ENCODE measurements at places on chromosomes 13 and 19.
A peak's percentile ranks its signal among the peaks of the same experiment; 100 is the strongest.

- DNase-seq, result no peak
Observed at GRCh38 chr19:29617366-29618266, 11.5 kb downstream of the POP4 start.

GRCh38 chr13:99323488-99323887 is 16.3 kb upstream of the GPR183 start:
- no peak for DNase-seq

DNA sequence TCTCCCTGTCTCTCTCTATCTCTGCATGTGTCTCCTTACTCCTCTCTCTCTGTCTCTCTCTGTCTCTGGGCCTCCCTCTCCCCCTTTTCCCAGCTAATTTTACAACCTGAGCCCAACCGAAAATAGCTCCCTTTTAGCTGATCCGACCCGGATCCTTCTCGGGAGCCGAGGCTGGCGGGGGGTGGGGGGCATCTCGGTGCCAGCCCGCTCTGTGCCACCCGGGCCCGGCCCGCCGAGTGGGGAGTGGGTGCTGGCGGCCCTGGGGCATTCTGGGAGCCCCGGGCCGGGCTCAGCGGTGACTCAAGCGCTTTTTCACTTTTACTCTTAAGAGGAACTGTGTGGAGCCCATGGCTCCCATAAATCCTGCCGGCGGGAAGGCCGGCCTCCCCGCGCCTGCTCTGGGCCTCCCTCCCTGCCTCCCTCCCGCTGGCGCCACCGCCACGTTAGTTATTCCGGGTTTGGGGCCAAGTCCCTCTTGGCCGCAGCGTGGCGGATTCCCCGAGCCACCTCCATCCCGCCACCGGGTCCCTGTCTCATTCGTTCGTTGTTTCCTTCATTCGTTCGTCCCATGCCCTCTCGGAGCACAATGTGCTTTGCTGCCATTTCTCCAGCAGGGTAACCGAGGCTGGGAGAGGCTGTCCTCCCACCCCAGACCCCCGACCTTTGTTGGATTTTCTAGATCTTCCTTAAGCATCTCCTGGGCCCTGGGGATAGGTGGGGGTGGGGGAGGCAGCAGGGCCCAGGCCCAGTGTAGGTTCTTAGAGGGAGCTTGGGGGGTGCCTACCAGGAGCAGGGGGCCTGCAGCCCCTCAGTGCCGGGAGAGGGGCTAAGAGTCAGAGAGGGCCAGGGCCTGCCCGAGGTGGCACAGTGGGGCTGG is 3.2 kb downstream of the NFIC start:
- DNase-seq, result no peak

- no peak for DNase-seq
Observed at GRCh38 chr19:24040621-24041020, 46.4 kb upstream of the ZNF254 start.

DNA sequence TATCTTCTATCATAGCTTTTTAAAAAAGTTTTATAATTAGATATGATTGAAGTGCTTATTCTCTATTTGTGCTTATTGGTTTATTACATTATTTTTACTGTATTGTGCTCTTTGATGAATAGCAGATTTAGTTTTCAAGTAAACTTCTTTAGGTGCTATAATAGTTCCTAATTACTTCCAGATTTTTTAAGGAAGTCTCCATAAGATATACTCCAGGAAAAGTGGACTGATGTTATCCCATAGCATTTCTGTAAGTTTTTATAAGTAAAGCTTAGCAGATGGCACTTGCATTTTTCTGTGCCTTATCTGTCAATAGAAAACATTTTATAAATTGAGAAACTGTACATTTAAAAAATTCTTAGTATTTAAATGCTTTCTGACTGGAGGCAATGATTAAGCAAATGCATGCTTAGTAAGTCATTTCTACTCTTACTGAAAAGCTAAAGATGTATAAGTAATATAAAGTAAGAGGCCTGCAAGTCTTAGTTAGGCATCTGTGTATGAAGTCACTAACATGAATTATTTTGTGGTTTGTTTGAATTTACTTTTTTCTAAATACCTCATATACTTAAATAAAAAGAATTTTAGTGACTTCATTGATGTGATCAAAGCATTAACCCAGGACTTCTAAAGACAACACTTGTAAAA is 182.8 kb downstream of the MAB21L1 start:
- DNase-seq, result no peak

DNA sequence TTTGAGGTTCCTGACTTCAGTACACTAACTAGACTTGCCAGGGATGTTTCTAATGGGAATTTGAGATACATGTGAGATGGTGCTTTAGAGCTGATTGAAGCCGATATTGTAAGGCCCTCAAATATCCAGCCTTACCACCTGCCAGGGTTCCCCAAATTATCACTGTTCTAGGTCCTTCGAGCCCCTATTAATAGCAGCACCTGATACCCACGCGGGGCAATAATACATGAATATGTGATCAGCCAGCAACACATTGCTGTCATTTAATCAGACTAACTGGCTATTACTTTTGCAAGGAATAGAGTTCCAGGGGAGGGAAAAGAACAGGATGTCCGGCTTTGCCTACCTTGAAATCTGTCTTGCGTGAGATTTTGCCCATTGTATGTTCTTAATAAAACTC is 5.1 kb downstream of the RGCC start:
- DNase-seq, result no peak

DNA sequence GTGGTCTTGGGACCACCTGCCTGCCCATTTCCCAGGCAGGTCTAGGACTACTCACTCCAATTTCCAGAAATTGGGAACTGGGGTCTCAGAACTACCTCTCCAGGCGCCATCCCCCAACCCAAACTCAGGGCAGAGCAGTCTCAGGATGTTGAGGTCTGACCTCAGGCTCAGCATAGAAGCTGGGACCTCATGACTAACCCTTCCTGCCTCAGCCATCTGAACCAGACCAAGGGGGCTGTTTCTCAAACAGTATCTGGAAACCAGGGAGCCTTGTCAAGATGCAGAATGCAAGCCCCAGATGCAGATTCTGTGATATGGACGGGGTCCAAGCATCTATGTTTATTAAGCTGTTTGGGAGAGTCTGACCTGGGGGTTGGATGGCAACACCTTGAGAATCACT is 1.3 kb downstream of the FBXW9 start:
- DNase-seq, result no peak

- no peak for DNase-seq
Observed at GRCh38 chr13:33139184-33139583, 123.0 kb downstream of the KL start.

DNA sequence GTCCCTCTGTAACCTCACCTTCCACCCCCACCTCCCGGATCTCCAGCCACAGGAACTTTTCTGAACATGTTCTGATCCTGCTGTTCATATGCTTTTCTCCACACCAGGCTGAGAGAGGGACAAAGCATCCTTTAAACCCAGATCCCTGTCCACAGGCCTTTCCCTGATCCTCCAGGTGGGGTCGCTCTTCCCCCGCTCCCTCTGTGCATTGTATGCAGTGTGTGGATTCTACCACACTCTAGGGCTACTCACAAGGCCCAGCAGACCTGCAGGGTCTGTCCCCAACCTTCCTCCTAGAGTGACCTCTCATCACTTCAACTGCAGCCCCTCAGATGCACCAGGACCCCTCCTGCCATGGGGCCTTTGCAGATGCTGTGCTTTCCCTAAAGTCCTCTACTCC is 1200.6 kb downstream of the UQCRFS1 start:
- DNase-seq, result no peak

DNA sequence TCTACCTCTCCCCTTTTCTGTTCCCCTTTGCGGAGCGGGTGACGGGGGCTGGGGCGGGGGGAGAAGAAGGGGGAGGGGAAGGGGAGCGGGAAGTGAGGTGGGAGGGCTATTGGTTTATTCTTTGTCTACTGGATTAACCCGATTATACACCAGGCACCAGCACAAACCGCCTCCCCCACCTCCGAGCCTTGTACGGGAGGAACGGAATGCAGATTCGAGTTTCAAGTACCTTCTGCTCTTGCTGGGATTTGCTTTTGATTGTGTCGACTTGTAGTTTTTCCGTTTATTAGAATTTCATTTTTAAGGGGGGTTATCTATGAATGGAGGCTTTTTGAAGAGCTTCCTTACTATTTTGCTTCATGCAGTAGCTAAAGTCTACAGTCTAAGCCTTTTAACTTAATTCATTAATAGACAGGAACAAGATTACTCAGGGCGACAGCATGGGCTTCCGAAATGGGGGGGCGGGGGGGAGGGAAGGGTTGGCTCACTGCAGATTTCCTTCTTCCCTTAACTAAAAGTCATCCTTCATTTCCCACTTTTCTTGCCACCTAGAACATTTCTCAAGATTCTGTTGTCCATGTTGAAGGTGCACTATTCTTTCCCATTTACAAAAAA is 937 bp upstream of the SPRY2 start:
- no peak for DNase-seq

DNA sequence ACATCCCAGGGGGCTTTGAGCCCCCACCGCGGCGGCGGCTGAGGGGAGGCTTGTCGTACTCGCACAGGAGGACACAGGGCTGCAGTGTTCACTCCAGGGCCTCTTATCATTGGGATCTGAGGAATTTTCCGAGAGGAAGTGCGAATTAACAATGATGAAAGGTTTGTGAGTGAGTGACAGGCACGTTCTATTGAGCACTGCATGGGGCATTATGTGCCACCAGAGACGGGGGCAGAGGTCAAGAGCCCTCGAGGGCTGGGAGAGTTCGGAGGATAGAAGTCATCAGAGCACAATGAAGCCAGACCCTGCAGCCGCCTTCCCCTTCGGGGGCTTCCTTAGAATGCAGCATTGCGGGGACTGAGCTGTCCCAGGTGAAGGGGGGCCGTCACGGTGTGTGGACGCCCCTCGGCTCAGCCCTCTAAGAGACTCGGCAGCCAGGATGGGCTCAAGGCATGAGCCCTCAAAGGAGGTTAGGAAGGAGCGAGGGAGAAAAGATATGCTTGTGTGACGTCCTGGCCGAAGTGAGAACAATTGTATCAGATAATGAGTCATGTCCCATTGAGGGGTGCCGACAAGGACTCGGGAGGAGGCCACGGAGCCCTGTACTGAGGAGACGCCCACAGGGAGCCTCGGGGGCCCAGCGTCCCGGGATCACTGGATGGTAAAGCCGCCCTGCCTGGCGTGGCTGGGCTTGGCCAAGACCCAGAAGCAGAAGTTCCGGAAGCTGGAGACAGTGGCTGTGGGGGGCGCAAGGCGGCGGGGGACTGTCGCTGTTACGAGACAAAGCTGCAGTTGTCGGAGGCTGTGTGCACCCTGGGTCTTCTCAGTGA is 53.9 kb downstream of the MCF2L start:
- no peak for DNase-seq

- DNase-seq, result no peak
Observed at GRCh38 chr13:104487006-104487405, 1420.8 kb upstream of the SLC10A2 start.

GRCh38 chr13:110233181-110233950 is 73.6 kb downstream of the COL4A1 start:
- no peak for DNase-seq

DNA sequence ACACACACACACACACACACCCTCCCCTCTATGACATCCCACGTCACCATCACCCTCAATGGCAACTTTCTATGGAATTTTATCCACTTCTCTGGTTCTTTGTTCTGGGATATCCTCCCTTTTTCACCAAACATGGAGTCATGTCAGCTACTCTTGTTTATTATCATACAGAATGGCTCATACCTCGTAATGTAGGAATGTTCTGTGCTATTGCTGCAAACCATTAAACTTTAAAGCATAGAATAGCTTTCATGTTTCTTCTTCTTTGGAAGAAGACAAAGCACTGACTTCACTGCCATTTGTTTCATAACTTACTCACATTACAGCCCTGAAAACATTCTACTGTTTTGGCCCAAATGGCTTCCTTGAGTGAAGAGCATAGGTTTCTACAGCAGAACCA is 163.4 kb downstream of the FOXO1 start:
- DNase-seq, result no peak

- DNase-seq, result no peak
Observed at GRCh38 chr19:33905473-33905936, 108.8 kb downstream of the KCTD15 start.

DNA sequence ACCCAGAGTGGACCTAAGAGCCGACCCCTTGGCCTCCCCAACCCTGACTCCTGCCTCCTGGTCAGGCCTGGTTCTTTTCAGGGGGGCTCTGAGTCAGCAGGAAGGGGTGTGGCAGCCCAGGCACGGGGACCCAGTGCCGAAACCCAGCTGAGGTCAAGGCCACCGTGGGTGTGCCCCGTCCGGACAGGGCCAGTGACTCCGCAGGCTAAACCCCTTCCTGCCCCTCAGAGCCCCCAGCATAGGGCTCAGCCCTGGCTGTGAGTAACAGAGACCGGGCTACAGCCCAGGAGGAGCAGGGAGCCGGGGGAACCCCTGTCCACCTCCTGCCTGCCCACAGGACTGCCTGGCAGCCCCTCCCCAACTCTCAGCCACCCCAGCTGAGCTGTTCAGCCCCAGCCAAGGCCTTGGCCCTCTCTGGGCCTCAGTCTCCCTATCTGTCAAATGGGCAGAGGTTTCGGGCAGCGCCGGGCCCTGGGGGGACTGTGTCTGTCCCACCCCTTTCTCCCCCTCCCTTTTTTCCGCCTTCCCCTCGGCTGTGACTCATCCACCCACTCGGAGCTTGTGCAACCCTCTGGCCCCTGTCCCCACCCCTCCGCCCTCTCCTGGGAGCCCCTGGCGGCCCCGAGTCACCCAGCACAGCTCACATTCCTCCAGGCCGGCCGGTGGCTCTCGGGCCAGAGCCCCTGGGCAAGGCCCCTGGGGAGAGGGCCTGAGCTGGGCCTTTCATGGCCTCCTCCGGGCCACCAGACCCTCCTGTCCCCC is 8.6 kb downstream of the ZBTB7A start:
- DNase-seq, result peak; percentile 59

GRCh38 chr13:98295371-98295770 is 118.3 kb upstream of the RNF113B start:
- no peak for DNase-seq

- DNase-seq, result no peak
Observed at GRCh38 chr13:82036602-82037001, 1695.7 kb upstream of the SPRY2 start.

GRCh38 chr19:33624586-33624985 is 2.8 kb downstream of the CHST8 start:
- DNase-seq, result no peak

DNA sequence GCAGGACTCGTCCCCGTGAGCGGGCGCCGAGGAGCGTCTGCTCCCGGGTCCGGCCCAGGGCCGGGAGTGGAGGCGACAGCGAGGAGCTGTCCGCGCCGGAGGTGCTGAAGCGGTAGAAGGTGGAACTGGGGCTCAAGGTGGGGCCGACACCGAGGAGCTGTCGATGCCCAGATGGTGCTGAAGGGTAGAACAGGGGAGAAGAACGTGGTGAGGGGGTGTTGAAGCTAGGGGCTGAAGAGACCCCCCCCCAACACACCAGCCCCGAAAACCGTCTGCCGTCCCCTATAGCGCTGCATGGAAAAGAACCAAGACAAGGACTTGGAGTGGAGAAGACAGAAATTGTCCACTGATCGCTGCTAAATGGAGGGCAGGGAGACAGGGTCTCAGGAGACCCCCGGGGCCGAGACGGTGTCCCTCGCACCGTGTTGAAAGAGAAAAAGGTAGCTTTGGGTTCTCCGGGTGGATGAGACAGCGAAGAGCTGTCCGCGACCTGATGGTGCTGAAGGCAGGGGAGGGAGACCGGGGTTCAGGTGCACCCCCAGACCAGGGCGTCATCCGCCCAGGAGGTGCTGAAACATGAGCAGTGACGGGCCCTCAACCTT is 7.1 kb upstream of the PDE4C start:
- no peak for DNase-seq

- DNase-seq, result no peak
Observed at GRCh38 chr13:76741624-76742023, 144.6 kb downstream of the KCTD12 start.

- DNase-seq, result peak; percentile 14
Observed at GRCh38 chr19:10142701-10143375, 23.1 kb upstream of the EIF3G start.

GRCh38 chr19:57324992-57325391 is 4.7 kb downstream of the ZNF543 start:
- no peak for DNase-seq

All from stimulated activated CD8-positive, alpha-beta memory T cell treated with anti-CD3 and anti-CD28 coated beads, Interleukin-7, amount 100 ng/mL, for 4 hours (primary cell).